Mammary epithelial cell (primary cell): ENCODE measurements at places on chromosomes 4 and X. TPM values are rescaled to one million over a fixed set of nuclear protein-coding genes. Genes with fewer than 3 reads are reported as not detected.

GRCh38 chrX:68363984-68364383 is 69.3 kb downstream of the OPHN1 start:
- no peak for DNase-seq

- peak; percentile 23 for DNase-seq
Measured at GRCh38 chr4:60744767-60745166, 455.4 kb upstream of the ADGRL3 start.

Gene KCNE5
- polyA plus RNA-seq = 0.27 TPM

Gene EXOSC9
- polyA plus RNA-seq = 28.1 TPM

DNA sequence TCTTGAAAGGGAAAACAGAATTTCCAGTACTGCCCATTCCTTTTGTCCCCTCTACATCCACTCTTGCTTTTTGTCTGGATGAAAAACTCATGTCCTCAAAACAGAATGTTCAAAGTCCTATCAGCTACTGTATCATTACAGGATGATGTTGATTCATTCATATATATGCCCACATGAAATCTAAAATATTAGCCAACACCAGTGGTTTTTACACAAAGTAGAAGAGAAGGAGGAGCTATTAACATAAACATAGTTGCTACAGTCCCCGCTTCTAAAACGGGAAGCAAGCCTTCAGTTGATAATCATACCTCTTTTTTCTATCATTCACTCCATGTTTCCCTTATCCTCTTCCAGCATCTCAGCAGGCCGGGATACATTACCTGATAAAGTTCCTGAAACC is 7.7 kb upstream of the THOC2 start:
- DNase-seq = no peak

GRCh38 chr4:160175064-160175643 is 1072.3 kb downstream of the RAPGEF2 start:
- DNase-seq = peak; percentile 6

Gene ZFP42
- not detected for polyA plus RNA-seq

DNA sequence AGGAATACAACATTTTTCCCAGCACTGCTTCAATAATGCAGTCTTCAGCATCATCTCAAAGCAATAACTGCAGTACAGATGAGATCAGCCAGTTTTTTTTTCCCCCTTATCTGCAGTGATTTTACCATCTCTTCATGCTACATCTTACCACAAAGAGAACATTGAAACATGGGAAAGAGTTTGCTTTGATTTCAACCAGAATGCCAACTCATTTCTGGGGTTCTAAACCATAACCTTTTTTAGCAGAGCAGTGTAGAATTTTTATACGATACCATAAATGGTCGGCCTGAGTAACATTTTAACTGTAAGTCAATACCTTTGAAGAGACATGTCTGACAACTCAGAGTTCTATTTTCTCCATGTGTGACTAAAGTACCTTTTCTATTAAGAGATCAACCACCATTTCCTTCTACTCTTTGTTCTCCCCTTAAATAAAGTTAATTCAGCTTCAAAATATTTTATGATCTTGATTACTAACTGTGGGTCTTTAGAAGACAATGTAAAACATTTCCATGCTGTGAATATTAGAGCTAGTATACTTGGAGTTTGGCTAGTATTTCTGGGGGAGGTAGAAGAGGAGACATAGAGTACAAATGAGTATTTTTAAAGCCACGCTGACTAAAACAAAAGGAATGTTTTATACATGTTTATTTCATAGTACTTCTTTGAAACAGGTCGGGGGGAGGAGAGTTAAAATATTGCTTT is 69.1 kb downstream of the TET2 start:
- peak; percentile 40 for DNase-seq

DNA sequence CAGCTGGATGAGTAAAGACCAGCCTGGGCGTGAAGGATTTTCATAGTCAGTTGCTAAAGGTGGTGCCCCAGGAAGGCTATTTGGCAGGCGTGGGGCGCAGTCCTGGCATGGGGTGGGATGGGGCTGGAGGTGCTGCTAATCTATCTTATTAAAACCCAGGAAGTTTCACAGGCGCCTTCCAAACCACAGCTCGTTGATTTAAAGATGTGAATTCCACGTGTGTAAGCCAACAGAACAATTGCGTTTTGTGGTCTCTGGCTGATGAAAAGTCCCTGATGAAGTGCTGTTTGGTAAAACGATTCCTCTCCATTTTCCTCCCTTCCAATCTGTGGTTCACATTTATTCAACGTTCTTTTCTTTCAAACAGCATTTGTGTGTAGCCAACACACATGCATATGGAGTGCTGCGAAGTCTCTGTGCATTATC is 105.0 kb downstream of the TBL1X start:
- DNase-seq = no peak

DNA sequence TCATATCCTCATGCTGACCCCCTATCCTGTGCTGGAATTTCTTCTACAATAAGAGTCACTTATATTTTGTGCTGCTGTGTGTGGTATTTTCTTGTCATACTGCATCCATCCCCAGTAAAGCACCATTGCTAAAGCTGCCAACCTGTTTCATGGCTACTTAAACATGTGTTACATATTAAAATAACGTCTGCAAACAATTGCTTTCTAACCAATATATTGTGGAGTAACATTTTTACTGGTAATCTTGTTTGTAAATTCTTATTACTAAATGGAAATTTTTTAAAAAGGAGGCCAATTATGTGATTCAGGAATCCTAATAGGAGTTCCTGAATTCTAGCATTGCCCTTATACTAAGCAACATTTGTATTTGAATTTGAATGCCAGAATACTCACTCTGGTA is 160.3 kb upstream of the VEGFC start:
- DNase-seq = no peak
